Foreskin keratinocyte (primary cell): ENCODE measurements at places on chromosomes 3 and 15.

GRCh38 chr3:128178782-128179483, 25.7 kb downstream of the EEFSEC start:
- no peak for DNase-seq

DNA sequence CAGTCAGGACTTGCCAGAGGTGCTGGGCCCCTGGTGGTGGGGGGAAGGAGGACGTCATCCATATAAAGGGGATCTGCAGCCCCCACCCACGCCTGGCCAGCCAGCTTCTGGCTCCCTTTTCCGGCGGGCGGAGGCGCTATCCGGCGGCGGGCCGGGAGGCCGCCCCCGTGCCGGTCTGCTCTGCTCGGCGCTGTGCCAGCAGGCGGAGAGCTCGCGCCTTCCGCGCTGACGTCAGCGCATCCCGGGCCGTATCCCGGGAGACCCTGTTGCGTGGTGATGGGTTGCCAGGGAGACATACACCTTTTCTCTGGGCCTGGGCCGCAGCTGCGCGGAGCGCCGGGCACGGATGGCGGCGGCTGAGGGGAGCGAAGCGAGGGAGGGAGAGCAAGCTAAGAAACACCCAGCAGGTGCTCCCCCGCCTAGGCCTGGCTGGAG, 1.1 kb downstream of the FAM131A start:
- peak; percentile 66 for DNase-seq

DNA sequence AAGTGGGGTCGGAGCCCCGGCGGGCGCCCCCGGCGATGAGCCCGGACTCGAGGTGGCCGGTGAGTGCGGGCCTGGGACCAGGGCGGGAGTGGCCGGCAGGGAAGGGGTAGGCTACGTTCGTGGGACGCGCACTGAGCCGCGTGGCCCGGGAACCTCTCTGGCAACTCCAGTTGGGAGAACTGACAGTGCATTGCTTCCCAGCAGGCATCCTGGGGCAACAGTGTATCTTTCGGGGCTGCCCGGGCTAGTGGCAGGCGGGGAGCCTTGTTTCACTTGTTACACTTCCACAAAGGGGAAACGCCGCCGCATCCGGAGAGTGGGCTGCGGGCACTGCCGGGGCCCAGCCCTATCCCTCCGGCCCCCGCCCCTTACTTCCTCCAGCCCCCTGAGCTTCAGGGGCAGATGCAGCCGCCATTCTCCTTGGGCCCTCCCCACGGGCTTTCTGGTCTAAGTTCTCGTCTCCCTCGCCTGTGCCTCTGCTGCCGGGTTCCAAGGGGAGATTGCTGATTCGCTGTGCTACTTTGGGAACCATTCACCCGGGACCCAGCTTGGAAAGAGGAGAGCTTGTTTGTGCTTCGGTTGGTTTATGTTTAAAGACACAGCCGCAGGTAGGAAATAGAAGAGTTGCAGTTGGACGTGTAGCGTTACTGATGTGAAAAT, 675 bp downstream of the BRPF1 start:
- DNase-seq: no peak

- DNase-seq: peak; percentile 62
Observed at GRCh38 chr15:80060356-80061006, 1.0 kb downstream of the ZFAND6 start.

GRCh38 chr15:30001602-30002001, 81.2 kb upstream of the GOLGA8J start:
- no peak for DNase-seq

DNA sequence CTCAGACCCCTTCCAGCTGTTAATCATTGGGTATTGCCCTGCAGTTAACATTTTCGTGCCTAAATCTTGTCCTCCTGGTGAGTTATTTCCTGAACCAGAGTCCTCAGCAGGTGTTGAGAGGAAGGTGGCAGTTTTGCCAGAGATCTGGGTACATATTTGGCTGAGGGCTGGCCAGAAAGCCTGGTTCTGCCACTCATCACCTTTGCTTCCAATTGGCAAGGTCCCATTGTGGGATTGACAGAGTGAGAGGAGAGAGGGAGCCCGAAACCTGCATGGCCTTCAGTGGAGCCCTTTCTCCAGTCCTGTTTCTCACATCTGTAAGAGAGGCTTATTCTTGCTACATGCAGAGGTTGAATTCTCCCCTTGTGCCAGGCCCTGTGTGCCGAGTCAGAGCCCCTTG, 8.9 kb upstream of the TKT start:
- no peak for DNase-seq

DNA sequence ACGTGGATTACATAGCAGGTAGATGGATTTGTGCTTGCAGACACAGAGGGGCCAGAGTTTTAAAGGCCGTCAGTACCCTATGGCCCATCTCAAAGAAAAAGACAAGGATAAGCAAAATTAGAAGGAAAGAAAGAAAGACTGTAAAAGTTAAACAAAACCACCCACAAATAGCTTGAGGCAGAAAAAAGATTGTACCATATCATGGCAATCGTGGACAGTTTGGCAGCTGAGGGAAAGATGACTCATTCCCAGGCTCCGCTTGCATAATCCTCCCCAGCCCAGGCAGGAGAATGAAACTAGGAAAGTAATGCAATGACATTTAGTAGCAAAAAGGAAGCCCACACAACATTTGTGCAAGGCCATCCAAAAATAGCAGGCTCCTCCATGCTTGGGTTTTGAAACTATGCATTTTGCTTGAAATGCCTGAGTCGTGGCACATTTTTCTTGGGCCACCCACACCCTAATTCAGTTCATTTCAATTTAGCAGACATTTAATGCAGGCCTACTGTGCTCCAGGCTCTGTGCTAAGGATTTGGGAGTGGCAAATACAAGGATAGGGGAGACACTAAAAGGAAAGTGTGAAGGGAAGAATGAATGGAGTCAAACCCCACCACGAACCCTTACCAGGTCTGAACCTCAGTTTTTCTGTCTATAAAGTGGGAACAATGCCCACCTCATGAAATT, 40.9 kb upstream of the SMAD3 start:
- peak; percentile 75 for DNase-seq

DNA sequence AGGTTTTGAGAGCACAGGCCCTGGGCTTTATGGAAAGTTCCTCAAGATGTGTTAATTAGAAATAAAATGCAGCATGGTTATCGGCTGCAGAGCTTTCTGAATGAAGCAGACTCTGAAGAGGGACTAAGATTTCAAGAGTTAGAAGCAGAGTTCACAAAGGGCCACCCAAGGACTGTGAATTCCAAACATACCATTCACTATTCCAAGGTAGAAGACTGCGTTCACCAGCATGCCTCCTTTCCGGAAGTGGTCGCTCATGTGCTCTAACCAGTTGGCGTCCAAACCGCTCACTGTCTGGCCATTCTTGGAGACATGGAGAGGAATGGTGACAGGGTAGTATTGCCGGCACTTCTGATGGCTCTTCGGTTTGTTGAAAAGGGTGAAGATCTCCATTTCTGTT, 104.9 kb downstream of the OXNAD1 start:
- peak; percentile 38 for DNase-seq

DNA sequence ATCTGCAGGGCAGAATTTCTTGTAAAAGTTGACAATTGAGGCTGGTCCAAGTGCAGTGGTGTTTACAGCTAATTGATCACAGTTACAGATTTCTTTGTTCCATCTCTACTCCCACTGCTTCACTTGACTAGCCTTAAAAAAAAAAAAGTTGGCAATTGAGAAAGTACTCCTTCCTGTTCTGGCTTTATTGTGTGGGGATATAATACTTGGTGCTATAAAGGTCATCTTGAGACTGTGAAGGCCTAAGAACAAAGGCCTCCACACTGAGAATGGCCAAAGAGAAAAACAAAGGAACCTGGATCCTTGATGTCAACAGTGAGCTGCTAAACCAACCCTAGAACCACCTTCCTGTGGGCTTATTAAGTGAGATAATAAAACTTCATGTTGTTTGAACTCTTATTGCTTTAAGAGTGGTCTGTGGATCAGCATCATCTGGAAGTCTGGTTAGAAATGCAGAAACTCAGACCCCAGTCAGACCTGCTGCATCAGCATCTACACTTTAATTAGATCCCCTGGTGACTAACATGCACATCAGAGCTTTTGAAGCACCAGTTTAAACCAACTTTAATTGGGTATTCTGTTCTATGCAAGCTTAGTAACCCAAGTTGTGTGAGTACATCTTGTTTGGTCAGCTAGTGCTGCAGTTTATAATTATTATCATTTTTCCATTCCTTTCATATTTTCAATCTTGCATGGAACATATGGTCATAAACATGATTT, 55.2 kb downstream of the TMOD3 start:
- peak; percentile 52 for DNase-seq

DNA sequence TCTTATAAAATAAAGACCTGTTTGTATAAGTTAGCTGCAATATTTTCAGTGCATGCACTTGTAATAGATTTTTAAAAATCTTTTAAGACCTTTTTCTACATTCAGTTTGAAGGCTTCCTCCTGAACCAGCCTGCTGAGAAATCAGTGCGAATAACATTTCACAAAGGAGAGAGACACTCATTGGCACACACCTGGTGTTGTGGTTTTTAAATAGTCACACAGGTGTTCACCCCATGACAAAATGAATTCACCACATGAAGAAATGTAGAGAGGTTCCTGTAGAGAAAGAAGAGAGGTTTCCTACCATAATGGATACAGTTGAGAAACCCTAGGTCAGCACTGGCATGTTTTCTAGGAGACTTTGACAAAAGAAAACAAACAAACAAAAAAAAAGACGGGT, 237.3 kb downstream of the CNTN6 start:
- no peak for DNase-seq

DNA sequence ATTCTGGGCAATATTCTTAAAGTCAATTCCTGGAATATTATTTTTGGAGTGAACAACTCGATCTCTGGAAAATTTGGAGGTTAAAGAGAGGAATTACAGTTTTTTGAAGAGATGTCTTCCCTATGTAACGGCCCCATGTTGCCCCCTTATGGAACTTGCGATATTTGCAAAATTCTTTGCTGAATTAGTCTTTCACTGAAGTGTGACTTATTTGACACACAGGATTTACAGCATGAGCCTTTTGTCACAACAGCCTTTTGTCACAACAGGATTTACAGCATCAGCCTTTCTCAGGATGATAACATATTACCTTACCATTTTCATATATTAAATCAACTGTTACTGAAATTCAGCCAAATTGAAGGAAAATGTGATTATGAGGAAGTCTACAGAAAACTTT, 37.8 kb upstream of the SPTSSB start:
- peak; percentile 40 for DNase-seq

DNA sequence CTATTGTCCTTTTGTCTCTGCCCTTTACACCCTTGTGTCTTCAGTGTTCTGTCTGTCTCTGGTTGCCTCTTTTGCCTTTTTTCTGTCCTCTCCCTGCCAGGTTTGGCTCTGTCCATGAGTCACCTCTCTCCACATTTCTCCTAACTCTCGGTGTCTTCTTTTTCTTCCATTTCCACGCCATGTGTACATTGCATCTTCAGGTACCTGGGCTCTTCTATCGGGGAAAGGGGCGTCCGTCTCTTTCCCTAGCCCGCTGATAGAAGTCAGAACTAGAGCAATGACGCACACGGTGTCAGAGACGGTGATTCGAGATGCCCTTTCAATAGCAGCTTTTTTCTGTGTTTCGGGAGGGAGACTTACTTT, 641 bp downstream of the OPA1 start:
- DNase-seq: no peak

- DNase-seq: no peak
Observed at GRCh38 chr15:61753018-61753710, 307.1 kb downstream of the VPS13C start.

- no peak for DNase-seq
Observed at GRCh38 chr15:74196175-74196574, 6.4 kb downstream of the STRA6 start.

DNA sequence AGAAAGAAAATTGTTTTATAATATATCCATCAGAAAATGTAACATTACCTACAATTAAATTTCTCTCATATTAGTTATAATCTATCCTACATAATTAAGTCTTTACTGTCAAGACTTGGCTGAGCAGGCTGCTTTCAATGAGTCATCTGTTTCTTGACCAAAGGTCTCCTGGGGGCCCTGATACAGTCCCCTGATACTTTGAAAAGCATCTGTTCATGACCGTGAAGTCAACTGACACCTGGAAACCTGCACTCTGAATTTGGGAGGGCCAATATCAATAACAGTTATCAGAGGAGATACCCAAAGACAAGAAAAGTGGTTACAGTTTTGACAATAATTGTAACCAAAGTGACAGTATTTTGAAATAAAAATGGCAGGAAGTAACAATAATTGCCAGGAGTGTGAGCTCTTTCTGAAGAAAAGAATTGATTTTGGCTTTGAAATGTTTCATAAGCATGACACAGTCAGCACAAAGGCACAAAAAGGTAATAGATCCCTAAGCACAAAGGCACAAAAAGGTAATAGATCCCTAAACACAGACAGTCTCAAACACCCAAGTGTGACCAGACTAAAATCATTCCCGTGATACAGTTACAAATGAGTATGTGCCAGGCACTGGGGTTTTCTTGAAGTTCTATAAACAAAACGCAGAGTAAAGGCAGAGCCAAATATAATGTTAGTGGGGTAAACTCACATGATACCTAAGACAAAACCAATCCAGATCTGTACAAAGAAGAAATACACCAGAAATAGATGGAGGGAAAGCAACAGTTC, 260.7 kb downstream of the PLOD2 start:
- no peak for DNase-seq

GRCh38 chr3:55558316-55558715, 71.2 kb upstream of the WNT5A start:
- no peak for DNase-seq

DNA sequence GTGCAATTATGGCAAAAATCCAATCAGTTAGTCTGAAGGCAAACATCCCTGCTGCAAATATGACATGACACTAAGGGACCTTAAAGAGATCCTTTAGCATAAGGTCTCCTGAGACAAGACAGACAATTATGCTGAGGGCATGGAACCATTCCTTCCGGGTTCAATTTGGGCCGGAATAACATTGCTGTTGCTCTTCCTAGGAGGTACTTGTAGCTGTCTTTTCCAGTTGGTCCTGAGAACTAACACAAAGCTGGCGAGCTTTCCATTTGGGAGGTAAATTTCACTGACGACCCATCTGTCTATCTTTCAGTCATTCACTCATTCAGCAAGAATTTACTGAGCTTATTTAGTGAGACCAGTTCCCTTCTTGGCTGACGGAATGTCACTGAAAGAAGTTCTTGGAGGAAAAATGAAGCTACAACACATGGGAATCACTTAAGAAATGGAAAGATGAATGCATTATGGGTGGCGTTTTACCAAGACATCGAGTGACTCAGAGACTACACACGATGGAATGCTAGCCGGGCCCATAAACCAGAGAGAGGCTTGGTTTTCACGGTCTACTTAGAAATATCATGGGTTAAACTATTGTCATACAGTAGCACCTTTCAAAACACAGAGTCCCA, 215.5 kb downstream of the PDZRN3 start:
- DNase-seq: peak; percentile 9

GRCh38 chr3:12974334-12974733, 98.9 kb downstream of the IQSEC1 start:
- no peak for DNase-seq
